ENCODE measurements at places on chromosomes 2 and 18.

DNA sequence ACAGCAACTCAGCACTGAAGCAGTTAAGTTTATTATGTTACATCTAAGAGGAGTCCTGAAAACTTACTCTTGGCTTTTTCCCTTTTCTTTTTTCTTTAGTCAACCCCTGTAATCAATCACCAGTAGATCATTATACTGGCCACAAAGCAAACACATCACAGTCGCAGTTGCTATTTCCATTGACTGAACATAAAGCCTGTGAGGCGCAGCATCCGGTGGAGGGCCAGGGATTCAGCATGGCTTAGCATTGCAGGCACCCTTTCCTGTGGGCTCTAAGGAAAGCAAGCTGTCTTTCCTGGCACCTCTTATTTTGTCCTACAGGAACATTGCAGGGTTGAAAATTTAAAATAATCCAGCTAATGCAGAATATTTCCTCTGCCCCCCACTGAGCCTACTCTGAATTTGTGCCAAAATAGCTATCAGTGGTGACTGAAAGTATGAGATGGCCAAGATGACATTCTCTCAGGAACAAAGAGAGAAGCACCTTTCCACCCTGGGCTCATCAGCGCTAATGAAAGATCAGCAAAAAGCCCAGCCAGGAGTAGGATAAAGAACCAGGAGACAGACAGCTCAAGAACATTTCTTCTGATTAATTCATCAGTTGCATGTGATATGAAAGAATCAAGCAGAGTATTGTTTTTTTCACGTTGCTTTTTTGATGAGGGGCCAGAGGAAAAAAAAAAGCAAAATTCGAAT, 85.3 kb upstream of the SULT1C3 start:
- no peak for DNase-seq

DNA sequence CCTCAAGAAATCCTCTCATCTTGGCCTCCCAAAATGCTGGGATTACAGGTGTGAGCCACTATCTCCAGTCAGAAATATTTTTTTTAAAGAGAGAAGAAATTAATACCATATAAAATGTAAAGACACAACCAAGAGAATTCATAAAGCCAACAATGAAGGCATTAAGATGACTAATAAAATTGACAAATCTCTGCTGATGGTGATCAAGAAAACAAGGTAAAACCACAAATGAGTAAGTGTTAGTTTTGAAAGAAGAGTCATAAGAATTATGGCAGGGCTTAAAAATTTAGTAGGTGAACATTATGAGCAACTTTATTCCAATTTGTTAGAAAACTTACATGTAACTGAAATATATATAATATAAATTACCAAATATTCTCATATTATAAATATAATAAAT, 752.8 kb upstream of the CELF4 start:
- no peak for DNase-seq

- no peak for DNase-seq
Measured at GRCh38 chr2:163417596-163418337, 318.0 kb downstream of the FIGN start.

DNA sequence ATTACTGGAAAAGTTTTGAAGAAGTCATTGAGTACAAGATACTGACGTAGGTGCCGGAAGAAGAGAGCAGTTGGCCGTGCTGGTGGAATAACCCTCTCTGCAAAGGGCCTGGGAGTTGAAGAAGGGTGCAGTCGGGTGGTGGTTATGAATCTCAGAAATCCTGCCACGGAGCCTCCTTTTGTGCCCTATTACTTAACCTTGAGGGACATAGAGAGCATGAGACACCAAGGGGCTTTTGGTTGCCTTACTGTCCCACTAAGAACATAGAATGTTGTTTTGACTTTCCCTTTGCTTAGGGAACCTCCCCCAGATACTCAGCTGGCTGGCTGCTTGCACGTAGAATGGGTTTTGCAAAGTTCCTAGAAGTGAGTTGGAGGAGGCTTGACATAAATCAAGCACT, 1.3 kb upstream of the CD28 start:
- no peak for DNase-seq

GRCh38 chr2:229825476-229825875, 96.3 kb downstream of the TRIP12 start:
- DNase-seq = no peak

All from NB4 (cell line).